ENCODE measurements at places on chromosomes 2 and 18.

GRCh38 chr2:63057249-63058143 lies 6.9 kb downstream of the OTX1 start:
- DNase-seq, result no peak

- no peak for DNase-seq
Measured at GRCh38 chr18:62605685-62606084, 82.9 kb downstream of the ZCCHC2 start.

- DNase-seq, result no peak
Measured at GRCh38 chr2:158845859-158846258, 50.7 kb downstream of the DAPL1 start.

- no peak for DNase-seq
Measured at GRCh38 chr2:217643789-217644301, 358.9 kb downstream of the TNS1 start.

DNA sequence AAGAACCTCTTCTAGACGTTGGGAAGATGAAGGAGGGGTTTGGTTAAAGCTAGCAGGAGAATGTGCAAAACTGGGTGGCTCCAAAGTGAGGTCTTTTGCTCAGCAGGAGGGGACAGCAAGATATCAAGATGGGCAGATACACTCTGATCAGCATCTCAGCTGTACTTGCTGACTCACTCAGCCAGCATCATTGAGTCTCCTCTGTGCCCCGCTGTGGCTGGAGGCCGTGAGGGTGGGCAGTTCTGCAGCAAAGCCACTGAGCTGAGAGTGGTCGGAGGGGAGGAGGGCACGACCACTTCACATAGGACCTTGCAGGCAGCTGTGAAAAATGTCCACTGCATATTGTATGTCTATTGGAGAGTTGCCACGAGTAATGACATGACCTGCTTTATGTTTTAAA lies 152.0 kb downstream of the CAPN13 start:
- no peak for DNase-seq

DNA sequence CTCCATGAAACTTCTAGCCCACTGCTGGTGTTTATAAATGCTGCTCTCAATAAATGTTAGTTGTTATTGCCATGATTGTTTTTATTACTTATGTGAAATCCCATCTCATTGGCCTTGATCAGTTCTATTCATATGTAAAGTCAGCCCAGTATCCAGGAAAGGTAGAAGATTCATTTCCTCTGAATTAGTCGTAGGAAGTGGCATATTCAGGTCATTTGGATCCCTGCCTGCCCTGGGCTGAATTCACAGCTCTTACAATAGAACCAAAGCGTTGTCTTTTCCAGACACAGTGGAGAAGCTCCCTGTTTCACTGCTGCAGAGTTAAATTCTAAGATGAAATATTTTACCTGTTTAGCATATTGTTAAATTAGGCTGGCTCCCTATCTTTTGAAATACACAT lies 70.3 kb downstream of the MAIP1 start:
- no peak for DNase-seq

All from coronary artery (tissue), 2 donors.